ENCODE measurements at places on chromosomes 5 and 9.

GRCh38 chr9:96241391-96241809 is 60.6 kb downstream of the HSD17B3 start:
- DNase-seq = no peak

GRCh38 chr9:73118286-73118685 is 33.4 kb upstream of the ANXA1 start:
- no peak for DNase-seq

- DNase-seq = no peak
Observed at GRCh38 chr5:1497795-1498622, 25.8 kb downstream of the LPCAT1 start.

- no peak for DNase-seq
Observed at GRCh38 chr9:100056561-100056960, 42.2 kb downstream of the ERP44 start.

DNA sequence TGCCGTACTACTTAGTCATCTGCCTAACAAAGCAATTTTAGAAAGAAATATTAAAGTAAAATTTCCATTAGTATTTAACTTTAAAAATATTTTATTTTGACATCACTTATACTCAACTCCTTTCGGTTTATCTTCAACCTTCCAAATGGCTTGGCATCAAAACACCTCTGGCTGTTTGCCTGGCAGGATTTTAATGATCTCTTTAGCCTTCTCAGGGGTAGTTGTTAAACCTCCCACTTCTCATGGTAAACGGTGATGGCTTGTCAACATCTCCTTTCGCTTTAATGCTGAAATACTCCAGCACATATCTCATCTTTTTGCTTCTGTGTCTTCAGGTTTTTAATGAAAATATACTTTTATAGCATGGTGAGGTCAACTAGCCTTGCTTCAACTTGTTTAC is 747.1 kb downstream of the CETN3 start:
- DNase-seq = no peak

DNA sequence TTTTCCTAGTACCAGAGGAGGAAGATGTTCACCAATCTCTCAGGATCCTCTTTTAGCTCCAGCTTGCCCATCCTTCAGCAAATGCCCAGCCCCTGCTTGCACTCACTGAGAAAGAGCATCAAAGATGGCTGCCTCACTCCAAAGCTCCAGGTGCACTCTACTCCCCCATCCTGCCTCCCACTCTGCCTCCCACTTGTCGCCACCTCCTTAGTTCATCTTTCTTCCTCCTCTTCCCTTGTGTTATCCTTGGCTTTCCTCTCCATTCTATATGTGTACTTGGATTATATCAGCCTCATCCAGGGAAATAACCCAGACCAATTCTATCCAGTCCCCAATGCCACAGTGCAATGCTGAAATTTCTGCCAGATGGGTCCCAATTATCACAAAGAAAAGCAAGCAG is 87.1 kb upstream of the CPLX2 start:
- DNase-seq = no peak

- no peak for DNase-seq
Observed at GRCh38 chr5:122076669-122077365, 1.2 kb downstream of the LOX start.

DNA sequence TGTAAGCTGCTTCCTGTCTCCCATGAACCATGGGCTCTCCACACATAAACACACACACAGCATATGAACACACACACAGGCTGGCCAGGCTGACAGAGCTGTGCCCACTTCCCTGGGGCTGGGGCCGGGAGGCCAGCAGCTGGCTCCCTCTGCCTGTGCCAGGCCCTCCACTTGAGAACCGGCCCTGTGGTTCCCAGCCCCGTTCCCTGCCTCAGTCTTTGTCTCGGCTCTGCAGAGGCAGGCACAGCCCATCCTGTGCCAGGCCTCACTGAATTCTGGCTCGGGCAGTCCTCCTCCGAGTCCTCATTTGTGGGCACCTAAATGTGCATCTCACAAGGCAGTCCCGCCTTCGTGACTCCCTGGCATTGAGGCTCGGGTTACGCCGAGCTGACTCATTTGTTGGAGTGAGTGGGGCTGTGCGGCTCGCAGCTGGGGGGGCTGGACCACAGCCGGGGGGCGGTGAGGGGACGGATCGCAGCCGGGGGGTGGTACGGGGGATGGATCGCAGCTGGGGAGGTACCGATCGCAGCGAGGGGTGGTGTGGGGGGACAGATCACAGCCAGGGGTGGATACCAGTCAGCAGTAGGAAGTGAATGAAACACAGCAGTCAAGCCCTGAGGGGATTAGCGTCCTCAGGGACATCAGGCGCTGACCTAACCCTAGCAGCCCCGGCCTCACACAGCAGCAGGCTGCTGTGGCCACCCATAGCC is 72.3 kb downstream of the PSMB7 start:
- no peak for DNase-seq

DNA sequence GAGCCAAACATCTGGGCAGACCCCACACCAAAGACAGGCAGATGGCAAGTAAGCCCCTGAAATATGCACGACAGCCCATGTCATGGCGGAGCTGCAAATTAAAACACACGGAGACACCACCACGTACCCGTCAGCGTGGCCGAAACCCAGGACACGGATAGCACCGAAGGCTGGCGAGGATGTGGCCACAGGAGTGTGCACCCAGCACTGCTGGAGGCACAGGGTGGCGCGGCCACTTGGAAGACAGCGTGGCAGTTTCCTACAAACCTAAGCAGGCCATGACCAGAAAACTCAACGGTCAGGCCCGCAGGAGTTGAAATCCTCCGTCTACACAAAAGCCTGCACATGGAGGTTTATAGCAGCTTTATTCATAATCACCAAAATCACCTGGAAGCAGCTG is 12.8 kb downstream of the SLC9A3 start:
- DNase-seq = no peak
